ENCODE measurements at places on chromosomes 1 and 21. TPM values are rescaled to one million over a fixed set of nuclear protein-coding genes. Genes with fewer than 3 reads are reported as not detected.

The TCHH gene
- 0.04 TPM for total RNA-seq

The F5 gene
- total RNA-seq, result not detected

The B3GALT2 gene
- total RNA-seq, result not detected

The GPR3 gene
- 1.0 TPM for total RNA-seq

The CD1D gene
- total RNA-seq, result 9.1 TPM

The FAM151A gene
- total RNA-seq, result not detected

The NECTIN4 gene
- total RNA-seq, result 0.23 TPM

The HSPB7 gene
- not detected for total RNA-seq

The GJA4 gene
- not detected for total RNA-seq

The TRAF3IP3 gene
- total RNA-seq, result 0.11 TPM

The NOS1AP gene
- not detected for total RNA-seq

The HCN3 gene
- total RNA-seq, result 0.55 TPM

The KIAA0040 gene
- 39.3 TPM for total RNA-seq

The C1QTNF12 gene
- total RNA-seq, result not detected

The LCA5L gene
- total RNA-seq, result 0.19 TPM

The GBP1 gene
- total RNA-seq, result 3.1 TPM

The TTC39A gene
- total RNA-seq, result 0.78 TPM

The USP48 gene
- total RNA-seq, result 14.9 TPM
